ENCODE measurements at places on chromosomes 7 and 10.
A peak's percentile ranks its signal among the peaks of the same experiment; 100 is the strongest.

DNA sequence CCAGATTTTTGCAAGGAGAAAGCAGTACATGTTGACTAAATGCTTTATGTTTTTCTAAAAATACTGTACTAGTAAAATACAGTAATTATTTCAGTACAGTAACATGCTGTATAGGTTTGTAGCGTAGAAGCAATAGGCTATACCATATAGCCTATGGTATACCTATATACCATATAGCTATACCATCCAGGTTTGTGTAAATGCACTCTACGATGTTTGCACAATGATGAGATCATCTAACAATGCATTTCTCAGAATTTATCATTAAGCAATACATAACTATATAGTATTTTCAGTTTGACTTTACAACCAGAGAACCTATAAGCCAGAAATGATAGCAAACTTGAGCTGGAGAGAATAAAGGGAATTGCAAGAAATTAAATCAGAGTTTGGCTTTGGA is 109.7 kb upstream of the DNAJB12 start:
- no peak for DNase-seq

DNA sequence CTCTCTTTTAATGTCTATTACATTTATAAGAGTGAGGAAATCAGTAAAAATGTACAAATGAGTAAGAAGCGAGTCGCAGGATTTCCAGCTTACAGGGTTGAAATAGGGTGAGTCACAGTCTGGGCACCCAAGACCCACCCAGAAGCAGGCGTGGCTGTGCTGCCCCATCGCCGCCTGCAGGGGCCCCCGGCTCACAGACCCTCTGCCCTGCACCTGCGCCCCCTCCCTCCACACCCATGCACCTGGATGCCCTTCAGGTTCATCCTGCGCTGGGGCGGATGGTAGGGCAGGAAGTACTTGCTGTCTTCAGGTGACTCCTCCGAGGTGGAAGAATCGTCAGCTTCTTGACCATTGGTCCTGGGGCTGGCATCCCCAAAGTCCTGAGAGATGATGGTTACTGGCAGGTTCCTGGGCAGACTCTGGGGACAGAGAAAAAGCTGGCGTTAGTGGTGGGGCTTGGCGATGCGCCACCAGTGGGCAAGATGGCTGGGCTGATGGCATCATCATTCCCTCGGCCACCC is 90.2 kb upstream of the GNA12 start:
- DNase-seq = no peak

DNA sequence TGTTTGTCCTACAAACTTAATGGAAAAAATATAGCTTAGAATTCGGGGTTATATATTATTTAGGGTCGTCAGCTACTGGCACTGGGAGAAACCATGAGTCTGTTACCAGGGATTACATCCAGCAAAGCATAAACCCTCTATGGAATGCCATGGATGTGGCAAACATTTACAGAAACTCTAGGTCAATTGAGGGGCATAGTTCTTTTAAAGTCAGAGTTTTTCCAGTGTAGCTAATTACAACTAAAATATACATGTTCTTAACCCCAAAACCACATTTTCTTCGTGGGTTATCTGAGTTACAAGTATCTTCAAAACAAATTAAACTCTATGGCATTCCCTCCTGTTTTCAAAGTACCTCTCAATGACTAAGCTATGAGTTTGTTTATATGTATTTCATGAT is 99.3 kb upstream of the THSD7A start:
- no peak for DNase-seq

DNA sequence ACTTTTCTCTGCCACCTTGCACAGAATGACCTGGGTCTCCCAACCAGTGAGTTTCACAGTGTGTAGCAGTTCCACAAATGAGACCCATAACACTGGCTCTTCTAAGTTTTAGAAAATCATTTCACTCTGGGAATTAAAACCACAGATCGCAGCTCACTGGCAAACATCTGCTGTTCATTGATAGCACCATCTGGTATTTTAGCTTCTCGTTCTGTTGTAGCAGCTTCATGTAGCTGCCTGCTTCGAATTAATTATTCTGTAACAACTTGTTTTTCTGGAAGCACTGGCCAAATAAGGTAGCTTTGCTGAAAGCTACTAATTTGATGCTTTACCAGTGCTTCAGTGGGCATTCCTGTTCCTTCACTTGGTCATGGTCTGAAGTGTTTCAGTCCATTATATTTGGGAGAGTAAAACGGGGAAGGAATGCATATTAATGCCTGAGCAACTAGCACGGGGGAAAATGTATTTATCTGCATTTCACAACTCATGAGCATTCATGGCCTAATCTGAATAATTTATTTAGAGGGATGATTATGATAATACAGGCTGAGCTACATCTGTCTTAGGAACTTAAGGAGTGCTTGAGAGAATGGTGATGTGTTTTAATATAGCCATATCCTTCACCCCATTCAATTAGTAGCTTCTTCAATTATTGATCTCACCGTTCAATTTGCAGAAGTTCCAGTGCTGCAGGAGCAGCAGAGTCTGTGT is 447.4 kb downstream of the XPNPEP1 start:
- DNase-seq = no peak

- DNase-seq = no peak
These were observed 52.0 kb downstream of the PANK1 start for GRCh38 chr10:89593043-89593442.

GRCh38 chr7:113087071-113087998 is 708 bp upstream of the GPR85 start:
- no peak for DNase-seq

DNA sequence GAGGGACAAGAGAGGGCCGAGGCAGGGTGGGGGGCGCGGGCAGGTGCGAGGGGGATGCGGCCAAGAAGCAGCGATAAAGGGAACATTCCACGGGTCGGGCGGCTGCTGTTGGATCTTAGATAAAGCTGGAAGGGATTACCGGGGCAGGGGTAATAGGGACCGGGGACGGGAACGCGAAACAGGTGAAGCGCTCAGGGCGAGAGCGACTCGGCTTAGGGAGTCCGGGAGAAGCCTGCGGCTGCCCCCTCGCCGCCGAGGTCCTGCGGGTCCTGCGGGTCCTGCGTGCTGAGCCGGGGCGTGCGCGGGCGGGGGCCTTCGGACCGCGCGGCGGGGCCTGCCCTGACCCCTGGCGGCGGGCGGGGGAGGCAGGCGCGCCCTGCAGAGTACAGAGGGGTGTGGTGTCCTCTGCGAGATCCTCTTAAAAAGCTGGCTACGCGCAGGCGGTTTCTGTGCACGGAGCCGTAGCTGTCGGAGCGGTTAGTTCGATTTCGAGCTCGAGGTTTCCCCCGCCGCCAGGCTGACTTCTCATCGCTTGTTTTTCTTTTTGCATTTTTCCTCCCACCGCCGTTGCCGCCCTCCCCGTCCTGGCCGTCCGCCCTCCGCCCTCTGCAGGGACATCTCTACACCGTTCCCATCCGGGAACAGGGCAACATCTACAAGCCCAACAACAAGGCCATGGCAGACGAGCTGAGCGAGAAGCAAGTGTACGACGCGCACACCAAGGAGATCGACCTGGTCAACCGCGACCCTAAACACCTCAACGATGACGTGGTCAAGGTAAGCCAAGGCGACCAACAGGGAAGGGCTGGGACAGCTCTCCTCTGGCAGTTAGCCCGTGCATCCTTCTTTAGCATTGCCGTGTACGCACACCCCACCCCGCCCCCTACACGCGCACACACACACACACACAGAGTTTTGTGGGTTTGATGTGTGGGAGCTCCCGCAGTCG is 1.4 kb downstream of the CAV1 start:
- DNase-seq = peak; percentile 42

- no peak for DNase-seq
These were observed 69.5 kb downstream of the SEC61G start for GRCh38 chr7:54689394-54690049.

DNA sequence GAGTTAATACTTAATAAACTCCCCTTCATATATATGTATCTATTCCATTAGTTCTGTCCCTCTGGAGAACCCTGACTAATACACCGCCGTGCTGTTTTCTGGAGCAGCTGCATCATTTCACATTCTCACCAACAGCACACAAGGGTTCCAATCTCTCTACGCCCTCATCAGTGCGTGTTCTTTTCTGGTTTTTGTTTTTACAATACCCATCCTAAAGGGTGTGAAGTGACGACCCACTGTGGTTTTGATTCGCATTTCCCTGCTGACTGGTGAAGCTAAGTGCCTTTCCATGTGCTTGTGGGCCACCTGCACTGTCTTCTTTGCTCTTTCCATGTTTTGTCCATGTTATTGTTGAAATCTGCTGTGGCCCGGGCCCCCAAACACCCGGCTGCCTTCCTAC is 11.0 kb upstream of the INSIG1 start:
- DNase-seq = no peak

Data from CD4-positive, alpha-beta T cell treated with Interleukin-6 at 100 ng/mL for 8 hours (primary cell).